ENCODE measurements at places on chromosomes 4 and X. TPM values are rescaled to one million over a fixed set of nuclear protein-coding genes. Genes with fewer than 3 reads are reported as not detected.

- DNase-seq, result peak; percentile 72
These were observed 32.8 kb downstream of the FAM13A start for GRCh38 chr4:89024051-89024675.

DNA sequence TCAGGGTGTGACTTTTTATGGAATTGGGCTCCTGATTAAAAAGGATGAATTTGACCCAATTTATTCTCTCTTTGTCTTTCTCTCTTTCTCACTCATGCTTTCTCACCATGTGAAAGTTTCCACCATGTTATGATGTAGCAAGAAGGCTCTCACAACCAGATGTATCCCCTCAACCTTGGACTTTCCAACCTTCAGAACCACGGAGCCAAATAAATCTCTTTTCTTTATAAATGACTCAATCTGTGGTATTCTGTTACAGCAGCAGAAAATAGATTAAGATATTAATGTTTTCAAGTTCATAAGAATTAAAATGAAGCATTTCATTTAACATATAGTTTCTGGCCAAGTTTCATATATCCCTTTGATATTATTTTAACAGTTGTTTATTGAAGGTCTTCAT, 698.5 kb downstream of the TRAM1L1 start:
- no peak for DNase-seq

DNA sequence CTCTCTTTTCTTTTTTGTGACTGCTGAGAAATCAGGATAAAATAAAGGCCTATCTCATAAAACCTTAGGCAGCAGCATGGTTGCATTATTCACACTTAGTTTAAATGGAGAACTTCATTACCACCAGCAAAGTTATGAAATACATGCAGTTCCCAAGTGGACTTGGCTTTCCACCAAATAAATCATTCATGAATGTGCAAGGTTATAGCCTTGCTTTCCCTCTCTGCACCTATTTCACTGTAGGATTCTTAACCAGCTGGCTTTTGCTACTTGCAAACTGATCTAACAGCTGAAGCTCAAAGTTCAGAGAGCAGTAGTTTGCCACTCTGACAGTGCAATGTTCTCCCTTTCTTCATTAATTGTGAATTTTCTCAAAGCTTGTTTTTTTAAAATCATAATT, 140.1 kb upstream of the SMIM31 start:
- DNase-seq, result no peak

DNA sequence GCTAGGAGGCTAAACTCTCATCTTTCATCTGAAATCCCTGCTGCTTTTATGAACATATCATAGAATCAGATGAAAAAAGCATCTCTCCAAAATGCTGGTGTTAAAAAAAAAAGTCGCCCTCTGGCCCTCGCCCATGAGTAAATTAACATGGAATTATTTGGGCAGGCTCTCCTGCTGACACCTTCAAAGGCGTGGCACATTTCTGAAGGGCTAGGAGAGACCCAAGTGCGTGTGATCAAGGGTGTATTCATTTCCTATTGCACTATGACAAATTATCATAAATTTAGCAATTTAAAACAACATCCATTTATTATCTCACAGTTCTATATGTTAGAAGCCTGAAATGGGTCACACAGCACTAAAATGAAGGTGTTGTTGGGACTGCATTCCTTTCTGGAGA, 5.1 kb downstream of the ANXA3 start:
- no peak for DNase-seq

DNA sequence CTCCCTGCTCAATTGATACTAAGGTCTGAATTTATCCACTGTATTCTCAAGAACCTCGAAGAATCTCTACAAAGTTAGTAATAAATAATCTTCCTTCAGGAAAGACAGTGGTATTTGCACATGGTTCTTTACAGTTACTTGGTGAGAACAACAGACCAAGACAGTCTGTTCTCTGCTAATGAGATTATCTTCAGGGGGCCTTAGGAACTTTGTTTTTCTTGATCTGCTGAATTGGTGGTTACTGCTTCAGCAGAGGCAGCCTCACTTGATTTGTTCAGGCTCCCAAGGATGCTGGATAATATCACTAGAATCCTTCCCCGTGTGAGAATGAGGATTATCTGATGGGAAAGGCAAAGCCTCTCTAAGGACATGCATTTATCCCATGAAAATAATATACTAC, 64.8 kb downstream of the CBR4 start:
- no peak for DNase-seq

DNA sequence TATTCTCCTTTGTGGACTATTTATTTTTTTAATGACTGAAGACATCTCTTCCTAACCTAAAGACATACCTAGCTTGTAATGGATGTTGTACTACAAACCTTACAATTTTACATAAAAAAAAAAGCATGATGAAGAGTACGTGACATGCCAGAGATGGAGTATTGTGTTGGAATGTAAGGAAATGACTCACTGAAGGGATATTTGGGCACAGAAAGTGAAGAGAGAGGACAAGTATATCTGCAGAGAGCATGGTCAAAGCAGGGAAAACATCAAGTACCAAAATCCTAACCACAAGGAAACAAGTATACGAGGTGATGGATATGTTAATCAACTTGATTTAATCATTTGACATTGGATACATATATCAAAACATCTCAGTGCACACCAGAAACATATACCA, 1051.4 kb upstream of the PRKX start:
- peak; percentile 20 for DNase-seq

GRCh38 chrX:81355436-81355835, 153.5 kb downstream of the SH3BGRL start:
- DNase-seq, result no peak

DNA sequence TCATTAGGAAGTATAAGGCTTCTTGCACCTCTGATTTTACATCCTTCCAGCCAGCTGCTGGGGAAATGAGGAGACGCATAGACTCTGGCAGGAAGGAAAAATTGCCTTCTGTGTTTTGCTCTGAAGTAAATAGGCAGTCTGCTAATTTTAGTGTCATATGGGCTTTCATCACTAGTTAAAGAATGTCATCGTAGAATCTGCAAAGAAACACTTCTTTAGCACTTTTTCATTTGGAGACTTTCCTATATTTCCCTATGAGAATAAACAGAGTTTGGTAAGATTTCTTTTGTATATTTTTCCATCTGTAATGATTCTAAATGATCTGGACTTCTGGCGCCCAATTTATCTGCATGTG, 3.3 kb downstream of the ADGRL3 start:
- no peak for DNase-seq

GRCh38 chr4:95285797-95286196, 263.0 kb downstream of the UNC5C start:
- DNase-seq, result no peak

GRCh38 chr4:142405021-142405694, 440.9 kb downstream of the INPP4B start:
- peak; percentile 80 for DNase-seq

DNA sequence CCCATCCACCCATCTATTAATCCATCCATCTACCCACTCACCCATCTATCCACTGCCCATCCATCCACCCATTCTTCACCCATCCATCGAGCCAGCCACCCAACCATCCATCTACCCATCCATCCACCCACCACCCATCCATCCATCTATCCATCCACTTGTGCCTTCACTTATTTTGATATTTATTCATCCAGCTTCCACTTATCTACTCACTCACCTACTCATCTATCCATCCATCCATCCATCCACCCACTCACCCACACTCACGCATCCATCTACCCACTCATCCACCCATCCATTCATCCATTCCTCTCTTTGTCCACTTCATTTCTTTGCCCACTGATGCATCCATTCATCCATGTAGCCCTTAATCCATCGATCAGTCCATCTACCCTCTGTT, 72.9 kb upstream of the AFAP1 start:
- no peak for DNase-seq

- no peak for DNase-seq
These were observed 566.1 kb downstream of the KCTD8 start for GRCh38 chr4:43882470-43882869.

- no peak for DNase-seq
These were observed 293.2 kb upstream of the LCORL start for GRCh38 chr4:18314731-18315130.

GRCh38 chr4:183256343-183256742, 63.7 kb downstream of the CLDN22 start:
- DNase-seq, result no peak

GRCh38 chr4:1288786-1289185, 905 bp upstream of the MAEA start:
- DNase-seq, result no peak

Gene SERTM2
- not detected for total RNA-seq

DNA sequence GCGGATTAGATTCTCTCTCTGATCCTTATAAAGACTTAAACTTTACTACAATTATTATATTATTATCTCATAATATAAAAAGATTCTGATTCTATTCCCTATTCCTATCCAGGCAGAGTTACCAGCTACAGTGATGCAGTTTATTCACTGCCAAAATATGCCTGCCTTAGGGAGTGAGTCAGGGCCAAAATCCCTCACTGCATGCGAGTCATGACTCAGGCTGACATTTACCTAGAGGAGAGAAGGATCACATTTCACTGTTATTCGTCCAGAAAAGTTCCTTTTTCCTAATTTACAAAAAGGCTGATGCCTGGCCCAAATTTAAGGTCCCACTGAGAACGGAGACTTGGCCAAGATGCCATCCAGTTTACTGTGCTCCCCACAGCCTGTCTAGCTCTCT, 168.5 kb upstream of the LDB2 start:
- peak; percentile 16 for DNase-seq

DNA sequence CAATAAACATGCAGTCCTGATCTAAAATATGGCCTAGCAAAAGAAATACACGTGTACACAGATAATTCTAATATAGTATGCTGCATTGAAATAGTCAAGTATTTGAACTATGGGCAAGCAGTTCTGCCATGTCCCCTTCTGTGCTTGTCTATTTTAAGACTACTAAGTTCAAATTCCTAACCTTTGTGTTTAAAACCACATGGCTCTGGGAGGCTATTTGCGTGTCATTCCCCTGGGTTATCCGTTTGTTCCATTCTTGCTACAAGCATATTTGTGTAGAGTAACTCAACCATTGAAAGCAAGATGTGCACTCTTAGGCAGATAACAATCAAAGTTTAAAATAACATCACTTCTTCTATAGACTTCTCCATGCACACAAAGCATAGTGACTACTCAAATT, 25.4 kb upstream of the TBC1D1 start:
- no peak for DNase-seq

DNA sequence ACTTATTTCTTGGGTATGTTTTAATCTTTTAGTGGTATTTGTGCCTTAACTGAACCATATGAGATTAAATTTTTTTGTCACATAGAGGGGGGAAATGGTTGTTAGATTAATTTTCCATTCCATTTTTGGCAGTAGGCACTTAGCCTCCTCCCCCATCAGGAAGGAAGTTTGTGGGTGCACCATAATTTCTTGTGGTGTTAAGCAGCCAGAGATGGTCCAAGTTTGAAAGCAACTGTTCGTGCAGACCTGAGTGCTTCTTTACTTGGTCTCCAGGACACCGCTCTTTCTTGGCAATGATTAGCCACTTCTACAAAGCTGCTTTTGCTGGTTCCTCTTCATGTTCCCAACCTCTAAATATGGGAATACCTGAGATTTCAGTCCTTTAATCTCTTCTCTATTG, 92.7 kb upstream of the RPL34 start:
- no peak for DNase-seq

GRCh38 chrX:38149016-38149415, 71.7 kb downstream of the SRPX start:
- DNase-seq, result no peak

Gene SNX12
- 101 TPM for total RNA-seq

DNA sequence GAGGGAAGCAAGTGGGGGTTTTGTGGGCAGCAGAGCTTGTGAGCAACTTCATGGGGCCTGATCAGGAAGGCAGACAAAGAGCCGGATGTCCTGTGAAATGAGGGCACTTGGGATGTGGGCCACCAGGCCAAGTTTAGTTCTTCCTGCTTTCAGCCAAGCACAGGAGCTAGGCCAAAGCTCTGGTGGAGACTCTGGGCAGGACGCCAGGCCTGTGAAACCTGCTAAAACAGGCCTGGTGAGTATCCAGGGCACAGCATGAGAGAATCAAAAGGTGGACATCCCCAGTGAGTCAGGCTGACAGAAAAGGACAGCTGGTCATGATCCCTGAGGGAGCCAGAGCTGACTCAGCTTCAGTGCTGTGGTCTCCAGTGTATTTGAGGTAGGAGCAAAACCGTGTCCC, 95.7 kb downstream of the NPNT start:
- DNase-seq, result peak; percentile 87

Gene GLUD2
- total RNA-seq, result 2.5 TPM

Gene ADGRG4
- not detected for total RNA-seq

Gene CNKSR2
- not detected for total RNA-seq

DNA sequence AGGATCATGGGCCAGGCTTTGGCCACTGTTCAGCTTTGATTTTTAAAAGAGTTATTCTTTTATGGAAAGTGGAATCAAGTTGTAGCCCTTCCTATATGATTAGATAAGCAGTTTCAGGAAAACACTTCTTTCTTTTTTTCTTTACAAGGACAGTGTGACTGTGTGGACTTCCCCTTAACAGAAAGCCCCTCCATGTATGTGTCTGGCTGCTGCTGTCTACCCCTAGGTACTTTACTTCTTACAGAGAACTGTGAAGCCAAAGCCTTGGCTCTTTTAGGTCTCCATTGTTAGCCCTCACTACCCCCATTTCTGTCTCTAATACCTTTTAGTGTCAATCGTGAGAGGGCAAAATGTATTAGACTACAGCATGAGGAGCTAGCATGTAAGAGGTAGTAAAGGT, 19.1 kb downstream of the VSIG1 start:
- no peak for DNase-seq

Gene HOPX
- total RNA-seq, result not detected

DNA sequence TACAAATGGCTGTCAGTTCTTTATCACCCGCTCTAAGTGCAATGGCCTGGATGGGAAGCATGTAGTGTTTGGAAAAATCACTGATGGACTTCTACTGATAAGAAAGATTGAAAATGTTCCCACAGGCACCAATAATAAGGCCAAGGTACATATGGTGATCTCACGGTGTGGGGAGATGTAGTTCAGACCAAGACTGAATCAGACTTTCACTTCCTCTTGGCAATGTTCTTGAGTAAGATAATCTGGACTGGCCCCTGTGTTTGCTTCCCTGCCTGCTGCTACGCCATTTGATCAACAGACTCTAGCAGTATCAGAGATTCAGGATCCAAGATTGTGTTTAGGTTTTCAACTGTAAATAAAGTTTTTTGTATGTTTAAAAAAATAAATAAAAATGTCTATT, 682.2 kb upstream of the AMOT start:
- no peak for DNase-seq

DNA sequence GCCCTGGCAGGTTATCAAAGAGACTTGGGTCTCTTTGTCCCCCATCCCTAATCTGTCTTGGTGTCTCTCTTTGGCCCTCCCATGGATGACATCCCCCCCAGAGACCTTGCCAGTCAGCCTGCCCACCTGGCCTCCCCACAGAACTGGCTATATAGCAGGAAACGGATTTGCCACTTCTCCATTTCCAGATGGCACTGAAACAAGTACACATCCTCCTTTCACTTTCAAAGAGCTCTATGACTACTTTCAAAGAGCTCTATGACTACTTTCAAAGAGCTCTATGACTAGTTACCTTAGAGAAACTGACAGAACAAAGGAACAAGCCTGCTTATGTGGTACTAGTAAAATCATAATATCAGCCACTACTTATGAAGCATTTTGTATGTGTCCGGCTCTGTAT, 175.3 kb downstream of the MAML3 start:
- DNase-seq, result no peak

Measured in A172 (cell line).